Spleen (tissue), 13 donors: ENCODE measurements at places on chromosomes 6 and 20. TPM values are rescaled to one million over a fixed set of nuclear protein-coding genes. Genes with fewer than 3 reads are reported as not detected.

The KCNK15 gene
- total RNA-seq = 0.47 TPM

The CABLES2 gene
- 4.0 TPM for total RNA-seq

The RSPO4 gene
- total RNA-seq = not detected

The LPA gene
- not detected for total RNA-seq

The CDSN gene
- total RNA-seq = not detected

The FAM83D gene
- 1.4 TPM for total RNA-seq

The SLC13A3 gene
- total RNA-seq = 0.60 TPM

The LRFN2 gene
- 5.0 TPM for total RNA-seq

The GMNN gene
- total RNA-seq = 13.1 TPM

The PAK5 gene
- not detected for total RNA-seq

The NDRG3 gene
- total RNA-seq = 32.0 TPM

The YIPF3 gene
- total RNA-seq = 57.0 TPM

The SAMD10 gene
- 13.8 TPM for total RNA-seq

The HCK gene
- 156 TPM for total RNA-seq

The CST4 gene
- not detected for total RNA-seq

The ADISSP gene
- total RNA-seq = 39.2 TPM

DNA sequence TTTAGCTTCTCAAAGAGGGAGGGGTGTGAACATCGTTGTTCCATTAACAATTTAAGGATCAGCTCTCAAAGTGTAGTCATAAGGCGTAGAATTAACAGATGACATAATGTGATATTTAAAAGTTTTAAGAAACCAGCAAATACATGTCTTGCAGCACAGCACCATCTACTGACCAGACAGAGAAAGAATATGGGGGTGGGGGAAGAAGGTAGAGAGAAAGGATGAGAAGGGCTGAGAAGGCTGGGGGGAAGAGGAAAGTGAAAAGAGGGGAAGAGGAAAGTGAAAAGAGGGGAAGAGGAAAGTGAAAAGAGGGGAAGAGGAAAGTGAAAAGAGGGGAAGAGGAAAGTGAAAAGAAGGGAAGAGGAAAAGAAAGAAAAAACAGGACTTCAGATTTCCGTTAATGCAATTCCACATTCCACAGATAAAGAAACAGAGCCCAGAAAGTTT, 80.9 kb downstream of the HAO1 start:
- DNase-seq = no peak

GRCh38 chr6:43722920-43723545, 35.4 kb upstream of the MRPS18A start:
- DNase-seq = no peak

GRCh38 chr20:63342561-63343459, 18.3 kb downstream of the CHRNA4 start:
- DNase-seq = peak; percentile 55

DNA sequence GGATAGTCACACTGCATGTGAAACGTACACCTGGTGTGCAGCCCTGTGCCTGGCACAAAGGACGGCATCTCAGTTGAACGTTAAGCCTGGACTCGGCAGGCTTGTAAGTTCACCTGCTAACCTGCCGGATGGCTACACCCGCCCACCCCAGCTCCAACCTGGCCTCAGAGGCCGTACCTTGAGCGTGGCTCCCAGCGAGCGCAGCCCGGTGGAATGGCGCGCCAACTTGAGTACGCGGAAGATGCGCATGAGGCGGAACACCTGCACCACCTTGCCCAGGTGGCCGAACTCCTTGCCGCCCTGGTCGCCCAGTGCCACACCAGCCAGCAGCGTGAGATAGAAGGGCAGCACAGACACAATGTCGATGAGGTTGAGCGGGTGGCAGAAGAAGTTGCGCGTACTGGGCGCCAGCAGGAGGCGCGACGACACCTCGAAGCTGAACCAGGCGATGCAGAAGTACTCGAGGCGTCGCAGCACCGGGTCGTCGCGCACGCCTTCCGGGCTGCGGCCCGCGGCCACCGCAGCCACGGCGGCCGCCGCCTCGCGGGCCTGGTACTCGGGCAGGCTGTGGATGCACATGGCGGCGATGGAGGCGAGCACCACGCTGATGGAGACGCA, 3.3 kb downstream of the KCNS1 start:
- DNase-seq = peak; percentile 81

DNA sequence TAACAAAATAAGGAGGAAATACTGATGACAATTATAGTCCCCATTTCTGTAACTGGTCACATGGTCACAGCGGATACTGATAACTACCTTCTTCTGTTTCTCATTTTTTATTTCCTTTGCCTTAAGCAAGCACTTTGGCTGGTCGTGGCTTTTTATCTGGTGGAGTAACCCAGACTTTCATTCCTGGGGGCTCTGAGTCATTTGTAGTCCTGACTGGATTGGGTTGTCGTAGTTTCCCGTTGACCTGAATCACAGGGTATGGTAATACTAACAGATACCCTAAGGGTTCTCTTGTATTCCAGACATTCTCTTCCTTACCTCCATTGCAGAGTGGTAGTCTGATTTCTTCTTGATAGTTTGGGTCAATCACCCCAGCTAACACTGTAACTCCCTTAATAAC, 500.3 kb upstream of the ADGRB3 start:
- DNase-seq = no peak

- no peak for DNase-seq
Observed at GRCh38 chr6:41641352-41641925, 3.2 kb downstream of the MDFI start.

- DNase-seq = no peak
Observed at GRCh38 chr6:145372671-145373151, 362.6 kb downstream of the EPM2A start.

GRCh38 chr6:169539176-169539897, 162.5 kb downstream of the WDR27 start:
- DNase-seq = no peak

- no peak for DNase-seq
Observed at GRCh38 chr20:5729348-5729747, 20.9 kb upstream of the SHLD1 start.

DNA sequence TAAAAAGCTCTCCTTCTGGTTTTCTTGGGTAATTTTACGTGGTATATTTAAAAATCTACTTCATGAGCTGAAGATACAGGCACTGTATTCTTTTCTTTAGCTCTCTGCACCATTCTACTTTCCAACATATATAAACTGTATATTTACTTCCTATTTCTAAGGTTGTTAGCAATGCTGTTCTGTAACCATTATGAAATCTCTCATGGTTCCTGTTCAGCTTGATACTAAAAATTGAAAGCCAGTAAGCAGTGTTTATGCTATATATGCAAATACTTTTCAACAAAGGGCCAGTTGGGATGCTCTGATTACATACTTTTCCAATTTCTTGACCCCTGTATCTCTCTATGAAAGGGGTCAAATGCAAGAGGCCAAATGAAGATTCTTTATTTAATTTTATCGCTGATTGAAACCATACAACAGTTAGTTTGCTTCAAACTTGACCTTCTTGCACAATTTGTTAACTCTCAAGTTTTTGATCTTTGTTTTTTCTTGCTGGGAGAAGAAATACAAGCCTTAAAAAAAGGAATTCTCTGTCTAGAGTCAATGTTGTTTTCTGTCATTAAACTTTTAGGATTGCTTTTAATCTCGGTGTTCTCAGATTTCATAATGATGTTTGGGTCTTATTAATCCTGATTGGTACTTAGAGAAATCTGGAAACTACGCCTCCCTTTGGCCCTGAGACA, 223.2 kb downstream of the PRL start:
- DNase-seq = no peak

- peak; percentile 20 for DNase-seq
Observed at GRCh38 chr20:50318710-50319109, 128.1 kb downstream of the CEBPB start.

- DNase-seq = no peak
Observed at GRCh38 chr6:111087871-111088667, 766 bp downstream of the SLC16A10 start.

GRCh38 chr6:12233693-12234571, 56.2 kb upstream of the EDN1 start:
- DNase-seq = no peak

DNA sequence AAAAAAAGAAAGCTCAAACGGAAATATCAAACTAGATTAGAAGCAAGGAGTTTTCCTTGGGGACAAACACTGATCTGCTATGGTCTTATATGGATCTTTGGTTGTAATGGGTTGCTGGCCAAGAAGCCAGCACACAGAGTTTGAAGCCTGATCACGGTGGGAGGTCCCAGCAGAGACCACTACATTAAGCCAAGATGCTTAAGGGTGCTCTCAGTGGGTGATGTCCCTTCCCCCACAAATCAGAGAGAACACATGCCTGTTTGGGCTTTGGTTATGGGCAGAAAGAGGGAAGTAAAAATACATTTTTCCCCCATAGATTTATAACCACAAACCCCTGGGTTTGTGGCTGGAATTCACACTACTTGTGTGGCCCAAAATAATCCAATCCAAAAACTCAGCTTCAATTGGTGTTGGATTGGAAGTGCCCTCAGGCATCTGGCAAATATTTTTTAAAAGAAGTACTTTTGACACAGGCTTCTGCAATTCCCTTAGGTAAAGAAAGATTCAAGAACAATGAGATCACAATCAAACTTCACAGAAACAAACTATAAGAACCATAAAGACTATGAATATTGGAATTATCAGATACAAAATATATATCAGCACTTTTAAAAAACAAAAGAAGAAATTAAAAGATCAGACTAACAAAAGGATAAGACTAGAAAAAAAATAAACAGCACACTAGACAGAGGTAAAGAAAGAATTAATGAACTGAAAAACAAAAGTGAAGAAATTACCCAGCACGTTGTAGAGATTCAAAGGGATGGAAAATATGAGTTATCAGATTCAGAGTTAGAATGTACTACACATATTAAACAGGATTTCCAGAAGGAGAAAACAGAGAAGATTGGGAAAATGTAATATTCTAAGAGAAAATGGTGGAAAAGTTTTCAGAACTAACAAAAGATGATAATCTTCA, 44.7 kb downstream of the ESF1 start:
- DNase-seq = no peak

GRCh38 chr6:88982720-88983119, 19.3 kb upstream of the RNGTT start:
- DNase-seq = no peak

- DNase-seq = no peak
Observed at GRCh38 chr20:59676126-59676850, 71.9 kb downstream of the PHACTR3 start.

- no peak for DNase-seq
Observed at GRCh38 chr6:165768961-165769360, 105.9 kb upstream of the PDE10A start.

- DNase-seq = no peak
Observed at GRCh38 chr20:603116-603640, 6.9 kb downstream of the TCF15 start.

DNA sequence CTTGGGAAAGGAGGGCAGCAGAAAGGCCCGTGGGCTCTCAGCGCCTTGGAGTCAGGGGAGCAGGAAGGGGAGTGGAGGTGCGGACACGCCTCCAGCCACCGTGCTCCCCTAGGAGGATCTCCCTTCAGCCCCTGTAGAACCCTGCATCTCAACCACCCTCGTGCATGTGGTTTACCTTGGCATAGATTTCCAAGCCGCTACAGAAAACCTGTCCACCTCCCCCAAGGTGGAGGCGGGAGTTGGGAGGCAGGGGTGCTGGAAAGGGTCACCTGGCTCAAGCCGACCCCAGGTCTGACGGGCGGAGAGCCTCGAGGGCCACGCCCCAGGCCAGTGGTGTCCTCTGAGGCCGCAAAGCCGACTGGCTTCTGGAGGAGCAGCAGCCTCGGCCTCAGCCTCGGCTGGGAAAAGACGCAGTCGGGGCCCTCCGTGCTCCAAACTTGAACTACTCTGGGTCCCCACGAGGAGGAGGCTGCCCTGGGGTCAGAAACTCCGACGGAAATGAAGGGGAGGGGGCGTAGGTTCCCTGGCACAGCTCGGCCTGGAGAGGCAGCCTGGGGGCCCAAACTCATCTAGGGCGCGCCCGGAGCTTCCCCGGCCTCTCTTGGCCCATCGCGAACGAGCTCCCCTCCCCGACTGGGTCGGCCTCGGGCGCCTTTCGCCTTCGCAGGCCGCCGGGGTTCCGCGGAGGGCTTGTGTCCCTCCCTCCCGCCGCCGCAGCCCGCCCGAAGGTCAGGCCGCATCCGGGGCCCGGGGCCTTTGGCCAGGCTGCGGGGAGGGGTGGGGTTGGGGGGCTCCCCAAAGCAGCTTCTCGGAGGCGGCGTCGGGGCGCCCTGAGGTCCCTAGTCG, 6.3 kb upstream of the FOXF2 start:
- DNase-seq = no peak

DNA sequence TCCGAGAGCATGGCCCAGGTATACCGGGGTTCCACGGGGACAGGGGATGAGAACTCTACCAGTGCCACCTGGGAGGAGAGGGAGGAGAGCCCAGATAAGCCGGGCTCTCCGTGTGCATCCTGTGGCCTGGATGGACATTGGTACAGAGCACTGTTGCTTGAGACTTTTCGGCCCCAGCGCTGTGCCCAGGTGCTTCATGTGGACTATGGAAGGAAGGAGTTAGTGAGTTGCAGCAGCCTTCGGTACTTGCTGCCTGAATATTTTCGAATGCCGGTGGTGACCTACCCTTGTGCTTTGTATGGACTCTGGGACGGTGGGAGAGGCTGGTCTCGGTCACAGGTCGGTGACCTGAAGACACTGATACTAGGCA, 1.3 kb downstream of the TDRD6 start:
- DNase-seq = no peak

- no peak for DNase-seq
Observed at GRCh38 chr6:128713461-128713860, 169.5 kb upstream of the LAMA2 start.

GRCh38 chr6:10587656-10588406, 66.7 kb downstream of the GCNT2 start:
- no peak for DNase-seq

DNA sequence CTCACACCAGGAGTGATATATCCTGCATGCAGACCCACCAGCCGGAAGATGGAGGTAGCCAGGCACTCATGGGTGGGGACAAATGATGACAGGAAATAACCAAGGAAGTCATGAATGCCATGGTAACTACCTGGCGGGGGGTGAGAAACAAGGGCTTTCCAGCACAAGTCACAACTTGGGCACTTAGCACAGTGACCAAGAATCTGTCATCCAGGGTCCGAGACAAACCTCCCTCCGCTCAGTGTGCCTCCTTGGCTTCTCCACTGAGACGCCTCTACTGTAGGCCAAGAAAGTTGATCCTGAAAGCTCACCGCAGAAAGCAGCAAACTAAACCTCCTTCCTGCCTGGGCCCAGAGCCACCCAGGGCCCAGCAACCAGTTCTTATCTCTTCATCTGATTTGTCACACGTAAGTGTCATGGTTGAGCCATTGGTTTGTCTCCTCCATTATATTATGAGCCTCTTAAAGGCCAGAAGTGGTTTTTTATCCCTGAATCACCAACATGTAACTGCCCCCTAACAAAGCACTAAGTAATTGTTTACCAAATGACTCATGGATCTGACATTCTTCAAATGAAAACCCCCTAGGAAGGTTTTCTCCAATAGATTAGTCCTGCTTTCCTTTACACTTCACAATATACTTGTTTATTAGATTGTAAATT, 84.3 kb upstream of the TAB2 start:
- DNase-seq = no peak

GRCh38 chr6:144559865-144560593, 274.9 kb downstream of the UTRN start:
- DNase-seq = no peak

GRCh38 chr6:81071121-81071520, 681.4 kb downstream of the TENT5A start:
- no peak for DNase-seq
